ENCODE measurements at places on chromosomes 4 and X.

DNA sequence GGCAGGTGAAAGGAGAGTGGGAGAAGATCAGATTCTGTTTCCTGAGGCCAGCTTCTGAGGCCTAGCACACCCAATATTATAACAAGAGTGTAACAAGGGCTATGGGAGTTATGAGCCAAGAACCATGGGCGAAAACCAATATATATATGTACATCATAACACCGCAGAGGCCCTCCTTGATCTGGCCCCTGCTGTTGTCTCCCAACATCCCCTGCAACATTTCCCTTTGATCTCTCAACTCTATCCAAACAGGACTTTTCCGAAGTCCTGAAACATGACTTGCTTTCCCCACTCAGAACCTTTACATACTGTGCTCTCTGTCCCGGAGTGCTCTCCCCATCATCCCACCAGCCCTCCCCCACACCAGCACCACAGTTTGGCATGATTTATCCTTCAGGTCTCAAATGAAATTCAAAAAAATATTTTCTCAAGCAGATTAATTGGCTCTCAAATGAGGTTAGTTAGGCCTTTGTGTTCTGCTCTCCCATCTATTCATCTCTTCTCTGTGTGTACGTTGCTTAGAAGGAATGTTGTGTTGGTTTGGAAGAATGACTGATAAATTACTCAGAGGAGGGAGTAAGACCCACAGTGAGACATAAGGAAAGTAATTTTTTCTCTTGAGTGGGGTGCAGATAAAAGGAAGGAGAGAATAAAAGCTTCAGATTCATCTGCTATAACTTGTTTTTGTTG lies 58.1 kb upstream of the SMIM10 start:
- DNase-seq, result peak; percentile 91

DNA sequence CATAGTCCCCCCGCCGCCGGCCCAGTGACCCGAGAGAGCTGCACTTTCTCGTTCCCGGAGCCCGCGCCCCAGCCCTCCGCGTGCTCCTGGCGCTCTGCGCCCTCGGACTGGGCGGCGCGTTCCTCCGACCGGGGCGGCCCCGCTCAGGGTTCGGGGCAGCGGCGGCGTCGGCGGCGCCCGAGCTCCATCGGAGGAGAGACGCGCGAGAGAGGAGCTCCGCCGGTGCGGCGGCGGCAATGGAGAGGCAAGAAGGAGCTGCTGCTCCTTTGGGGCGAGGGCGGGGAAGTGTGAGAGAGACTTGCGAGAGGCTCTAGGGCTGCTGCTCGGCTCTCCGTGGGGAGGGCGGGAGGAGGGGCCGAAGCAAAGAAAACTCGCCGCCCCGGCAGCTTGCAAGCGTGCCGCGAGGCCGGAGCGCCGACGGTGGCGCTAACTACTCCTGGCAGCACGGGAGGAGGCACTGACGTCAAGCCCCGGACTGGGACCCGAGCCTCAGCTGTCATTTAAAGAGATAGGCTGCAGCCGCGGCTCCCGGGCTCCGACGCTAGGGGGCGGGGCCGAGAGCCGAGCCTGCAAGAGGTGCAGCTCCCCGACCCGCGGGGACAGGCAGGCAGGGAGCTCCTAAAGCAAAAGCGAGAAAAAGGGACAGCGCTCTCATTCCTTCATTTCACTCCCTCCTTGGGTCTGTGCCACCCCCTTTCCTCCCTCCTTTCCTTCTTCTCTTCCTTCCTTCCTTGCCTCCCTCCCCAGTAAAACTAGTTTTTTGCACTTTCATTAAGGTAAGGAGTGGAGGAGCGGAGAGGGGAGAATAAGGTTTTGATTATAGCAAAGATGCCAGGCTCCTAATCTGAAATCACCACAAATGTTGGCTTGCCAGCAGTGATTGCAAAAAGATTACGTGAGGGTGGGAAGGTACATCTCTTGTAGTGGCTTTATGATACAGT lies at the start of gene KCTD8:
KCTD8 (minus strand) TSS at position 289 of the 941 bp plus-strand sequence.
- DNase-seq, result peak; percentile 32

DNA sequence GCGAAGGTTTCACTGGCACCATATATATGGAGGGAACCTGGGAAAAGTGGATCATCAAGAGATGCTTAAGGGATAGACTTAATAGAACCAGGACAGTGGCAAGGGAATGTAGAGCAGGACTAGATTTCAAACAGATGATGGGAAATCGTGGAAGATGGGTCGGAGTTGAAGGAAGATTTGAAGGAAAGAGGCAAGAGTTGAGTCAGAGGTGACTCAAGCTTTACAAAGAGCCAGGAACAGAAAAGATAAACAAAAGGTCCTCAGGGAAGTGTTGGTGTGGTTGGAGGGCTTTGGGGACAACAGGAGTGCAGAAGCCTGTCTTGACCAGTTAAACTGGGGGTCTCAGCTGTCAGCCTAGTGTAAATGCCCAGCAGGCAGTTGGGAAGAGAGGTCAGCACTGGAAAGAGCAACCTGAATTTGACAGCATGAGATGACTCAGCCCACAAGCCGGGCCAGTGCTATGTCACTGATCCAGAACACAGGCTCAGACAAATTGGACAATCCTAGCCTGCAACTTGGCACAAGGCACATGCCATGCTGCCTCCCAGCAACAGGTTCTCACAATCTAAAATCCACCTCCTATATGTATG lies 230.5 kb downstream of the IDS start:
- no peak for DNase-seq

DNA sequence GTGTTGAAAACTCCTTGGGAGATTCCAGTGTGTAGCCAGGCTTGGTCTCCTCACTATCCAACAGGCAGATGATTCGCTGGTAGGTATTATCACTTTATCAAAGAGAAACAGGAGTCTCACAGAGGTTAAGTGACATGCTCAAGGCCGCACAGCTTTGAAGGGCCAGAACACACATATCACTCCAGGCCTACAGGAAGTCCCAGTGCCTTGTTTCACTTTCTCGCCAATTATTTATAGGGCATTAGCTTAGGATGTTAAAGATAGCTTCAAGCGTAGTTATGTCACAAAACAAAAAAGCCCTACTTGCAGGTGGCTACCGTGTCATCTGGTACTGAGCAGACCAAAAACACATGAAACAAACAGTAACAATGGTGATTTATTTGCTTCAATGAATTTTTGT lies 13.2 kb downstream of the ATP8A1 start:
- no peak for DNase-seq

- DNase-seq, result no peak
Measured at GRCh38 chrX:7055386-7056137, 92.0 kb upstream of the STS start.

DNA sequence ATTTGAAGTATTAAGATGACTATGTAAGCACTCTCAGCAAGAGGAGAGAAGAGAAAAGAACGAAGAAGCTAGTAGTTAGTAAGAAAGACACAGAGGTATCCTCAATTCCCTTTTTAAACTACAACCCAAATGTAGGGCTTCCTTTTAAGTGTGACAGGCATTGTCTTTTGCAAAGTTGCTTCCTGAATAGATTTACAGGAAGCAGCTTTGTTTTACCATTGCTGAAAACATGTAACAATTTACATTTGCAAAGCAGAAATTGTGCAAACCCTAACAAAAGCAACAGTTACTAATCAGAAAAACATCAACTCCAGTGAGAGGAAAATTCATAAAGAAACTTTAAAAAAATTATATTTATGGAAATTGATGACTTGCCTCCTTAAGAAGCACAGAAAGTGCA lies 96.4 kb downstream of the FAM13A start:
- no peak for DNase-seq

DNA sequence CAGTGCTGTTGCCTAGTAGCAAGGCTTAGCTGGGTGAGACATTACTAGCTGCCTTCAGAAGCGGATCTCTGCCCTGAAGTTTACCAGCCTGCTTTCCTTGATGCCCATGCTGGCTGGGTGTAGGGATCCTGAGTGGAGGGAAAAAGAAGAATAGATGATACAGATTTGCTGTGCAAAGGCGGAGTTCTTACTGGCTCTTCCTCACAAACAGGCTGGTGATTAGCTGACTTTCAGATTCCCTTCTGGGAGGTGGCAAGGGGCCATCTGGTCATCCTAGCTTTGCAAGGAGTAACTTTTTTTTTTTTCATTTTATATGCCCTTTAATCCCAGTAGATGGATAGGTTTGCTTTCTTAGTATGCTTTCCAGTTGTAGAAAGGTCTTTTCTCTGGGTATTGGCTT lies 44.8 kb downstream of the SMARCA5 start:
- no peak for DNase-seq

DNA sequence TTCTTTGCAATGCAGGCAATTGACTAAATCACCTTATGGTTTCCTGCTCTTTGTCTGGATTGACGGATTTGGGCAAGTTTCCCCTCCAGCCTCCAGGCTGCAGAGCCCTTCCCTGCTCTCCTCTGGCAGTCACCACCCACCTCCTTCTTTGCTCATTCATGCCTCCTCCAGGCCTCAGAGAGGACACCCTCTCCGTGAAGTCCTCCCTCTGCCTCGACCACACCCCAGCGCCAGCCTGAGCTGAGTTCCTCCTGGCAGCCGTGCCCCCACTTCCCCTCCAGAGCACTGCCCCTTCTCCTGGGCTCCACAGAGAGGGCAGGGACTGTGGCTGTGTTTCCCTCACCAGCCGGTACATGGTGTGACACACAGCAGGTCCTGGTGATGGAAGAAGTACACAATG lies 53.7 kb downstream of the DCTD start:
- no peak for DNase-seq

DNA sequence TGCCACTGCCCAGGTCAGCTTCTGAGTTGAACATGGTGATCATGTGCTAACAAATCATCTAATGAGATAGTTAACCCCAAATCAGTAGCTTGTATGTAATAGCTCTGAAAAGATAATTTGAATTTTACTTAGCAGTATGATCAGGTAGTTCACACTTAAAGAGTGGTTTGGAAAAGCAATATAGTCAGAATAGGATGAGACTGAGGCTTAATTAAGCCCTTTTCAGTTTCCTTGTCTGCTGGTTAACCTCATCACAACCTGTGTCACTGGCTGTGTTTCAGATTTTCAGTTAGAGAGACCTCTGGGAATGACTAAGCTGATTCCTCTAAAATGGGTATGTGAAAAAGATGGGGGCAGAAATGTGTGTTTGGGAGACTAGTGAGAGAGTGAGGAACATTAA lies 38.1 kb downstream of the GPR174 start:
- no peak for DNase-seq

DNA sequence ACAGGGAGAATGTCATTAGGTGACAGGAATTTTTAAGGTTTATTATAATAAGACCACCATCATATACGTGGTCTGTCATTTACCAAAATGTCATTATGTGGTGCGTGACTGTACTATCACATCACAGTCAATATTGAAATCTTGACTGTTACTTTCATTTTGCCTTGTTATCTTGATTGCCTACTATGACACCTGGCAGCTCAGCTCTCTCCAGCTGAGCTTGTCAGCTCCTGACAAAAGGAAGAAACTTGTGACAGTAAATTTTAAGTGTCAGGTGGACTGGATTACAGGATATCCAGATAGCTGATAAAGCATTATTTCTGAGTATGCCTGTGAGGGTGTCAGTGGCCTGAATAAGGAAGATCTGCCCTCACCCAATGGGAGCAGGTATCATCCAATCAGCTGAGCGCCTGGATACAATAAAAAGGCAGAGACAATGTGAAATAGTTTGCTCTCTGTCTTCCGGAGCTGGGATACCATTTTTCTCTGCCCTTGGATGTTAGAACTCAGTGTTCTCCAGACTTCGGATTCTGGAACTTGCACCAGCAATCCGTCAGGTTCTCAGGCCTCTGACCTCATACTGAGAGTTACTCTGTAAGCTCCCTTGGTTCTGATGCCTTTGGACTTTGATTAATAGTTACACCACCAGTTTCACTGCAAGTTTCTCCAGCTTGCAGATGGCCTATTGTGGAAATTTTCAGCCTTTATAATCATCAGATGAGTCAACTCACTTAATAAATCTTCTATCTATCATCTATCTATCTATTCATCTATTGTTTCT lies 1454.7 kb upstream of the IGFBP7 start:
- no peak for DNase-seq

DNA sequence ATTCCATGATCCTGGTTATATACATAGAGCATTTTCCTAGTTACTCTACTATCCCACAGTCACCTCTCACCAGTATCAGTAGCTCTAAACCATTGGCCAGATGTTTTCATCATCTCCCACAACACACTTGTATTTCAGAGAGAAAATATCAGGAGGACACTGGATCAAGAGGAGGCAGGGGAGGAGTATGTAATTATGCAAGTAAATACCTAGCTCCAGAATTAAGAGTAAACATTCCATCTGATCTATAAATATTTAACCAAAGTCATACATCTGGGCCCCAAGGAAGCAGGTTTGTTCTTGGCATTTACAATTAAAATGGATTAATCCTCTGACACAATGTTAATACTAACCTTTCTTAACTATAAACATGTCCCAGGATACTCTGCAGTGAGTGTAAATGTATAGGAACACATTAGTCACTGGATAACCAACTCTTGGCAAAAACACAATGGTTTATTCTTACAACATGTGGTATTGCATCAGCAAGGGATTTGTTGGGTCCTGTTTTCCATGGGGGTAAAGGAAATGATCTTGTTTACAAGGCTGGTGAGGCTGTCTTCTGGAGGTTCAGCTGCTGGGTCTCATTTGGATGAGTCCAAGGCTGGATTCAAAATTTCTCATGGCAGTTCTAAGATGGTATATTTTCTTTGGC lies 170.1 kb downstream of the ATG4A start:
- no peak for DNase-seq

GRCh38 chr4:178577933-178578332 lies 1135.7 kb upstream of the AGA start:
- no peak for DNase-seq

DNA sequence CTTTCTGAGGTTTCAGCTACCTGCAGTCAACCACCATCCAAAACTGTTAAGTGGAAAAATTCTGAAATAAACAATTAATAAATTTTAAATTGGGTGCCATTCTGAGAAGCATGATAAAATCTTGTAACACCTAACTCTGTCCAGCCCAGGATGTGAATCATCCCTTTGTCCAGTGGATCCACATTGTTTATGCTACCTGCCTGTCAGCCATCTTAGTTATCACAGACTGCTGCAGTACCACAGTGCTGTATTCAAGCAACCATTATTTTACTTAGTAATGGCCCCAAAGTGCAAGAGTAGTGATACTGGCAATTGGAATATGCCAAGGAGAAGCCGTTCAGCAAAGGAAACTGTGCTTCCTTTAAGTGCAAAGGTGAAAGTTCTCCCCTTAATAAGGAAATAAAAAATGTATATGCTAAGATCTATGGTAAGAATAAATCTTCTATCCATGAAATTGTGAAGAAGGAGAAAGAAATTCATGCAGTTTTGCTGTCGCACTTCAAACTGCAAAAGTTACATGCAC lies 20.6 kb downstream of the CAMK2D start:
- no peak for DNase-seq

DNA sequence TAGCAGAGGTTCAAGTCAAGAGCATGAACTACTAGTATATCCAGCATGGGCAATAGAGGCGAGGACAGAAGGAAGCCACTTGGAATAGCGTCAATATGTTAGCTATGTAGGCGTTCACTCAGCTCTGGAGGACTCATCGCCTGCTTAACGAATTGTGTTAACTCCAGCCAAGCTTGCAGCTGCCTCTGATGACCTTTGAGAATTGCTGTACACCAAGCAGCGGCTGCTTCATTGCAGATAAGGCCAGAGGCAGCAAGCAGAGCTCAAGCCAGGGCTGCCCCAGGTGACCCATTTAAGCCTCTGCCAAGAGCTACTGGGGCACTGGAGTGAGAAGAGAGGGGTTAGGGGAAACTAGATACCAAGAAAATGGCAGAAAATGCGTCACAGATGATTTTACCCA lies 160.2 kb upstream of the IGFBP7 start:
- DNase-seq, result no peak

- no peak for DNase-seq
Measured at GRCh38 chr4:2735869-2736268, 20.3 kb downstream of the TNIP2 start.

- peak; percentile 53 for DNase-seq
Measured at GRCh38 chrX:134431894-134432293, 28.1 kb upstream of the HPRT1 start.

- no peak for DNase-seq
Measured at GRCh38 chrX:153927672-153927921, 1.5 kb upstream of the ARHGAP4 start.

- no peak for DNase-seq
Measured at GRCh38 chr4:88567591-88567990, 24.7 kb upstream of the HERC3 start.
